ENCODE measurements at places on chromosomes 6 and 20.

DNA sequence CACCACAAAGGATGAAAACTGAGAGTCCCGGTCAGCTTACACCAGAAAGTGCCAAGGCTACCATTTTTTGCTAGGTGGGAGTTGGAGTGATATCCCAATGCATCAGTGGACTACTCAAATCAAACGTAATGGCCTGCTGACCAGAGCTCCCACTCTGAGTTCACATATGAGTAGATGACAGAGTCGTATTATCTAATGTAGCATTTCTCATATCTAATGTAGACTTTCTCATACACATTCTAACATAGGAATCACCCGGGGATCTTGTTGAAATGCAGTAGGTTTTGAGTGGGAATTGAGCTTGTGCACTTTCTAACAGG is 38.4 kb upstream of the FUCA2 start:
- no peak for DNase-seq

DNA sequence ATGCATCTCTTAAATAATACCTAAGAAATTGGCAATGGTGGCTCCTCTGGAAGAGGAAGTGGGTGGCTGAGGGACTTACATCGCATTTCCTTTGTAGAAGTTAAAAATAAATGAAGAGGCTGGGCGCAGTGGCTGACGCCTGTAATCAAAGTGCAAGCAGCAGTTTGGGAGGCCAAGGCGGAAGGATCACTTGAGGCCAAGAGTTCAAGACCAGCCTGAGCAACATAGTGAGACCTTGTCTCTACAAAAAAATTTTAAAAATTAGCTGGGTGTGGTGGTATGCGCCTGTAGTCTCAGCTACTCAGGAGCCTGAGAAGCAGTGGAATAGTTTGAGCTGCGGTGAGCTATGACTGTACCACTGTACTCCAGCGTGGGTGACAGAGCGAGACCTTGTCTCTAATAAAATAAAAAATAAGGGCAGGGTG is 12.2 kb upstream of the NCOA3 start:
- DNase-seq = no peak

GRCh38 chr6:31529329-31530150 is 778 bp downstream of the MCCD1 start:
- DNase-seq = no peak

DNA sequence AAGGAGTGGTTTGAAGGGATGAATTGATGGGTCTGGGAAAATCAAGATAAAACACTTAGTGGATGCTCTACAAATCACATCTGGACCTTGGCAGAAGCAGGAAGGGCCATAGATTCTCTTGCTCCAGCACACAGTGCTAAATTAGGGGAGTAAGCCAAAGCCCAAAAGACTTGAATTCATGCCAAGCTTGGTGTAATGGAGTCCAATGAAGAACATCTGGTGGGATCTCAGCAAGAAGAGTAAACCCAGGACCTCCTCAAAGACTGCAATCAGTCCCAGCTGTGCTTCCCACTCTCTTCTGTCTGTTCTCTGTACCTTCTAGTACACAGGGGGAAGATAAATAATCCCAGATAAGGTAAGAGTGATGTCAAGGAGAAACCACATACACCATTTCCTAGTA is 683.4 kb downstream of the RNF144B start:
- no peak for DNase-seq

DNA sequence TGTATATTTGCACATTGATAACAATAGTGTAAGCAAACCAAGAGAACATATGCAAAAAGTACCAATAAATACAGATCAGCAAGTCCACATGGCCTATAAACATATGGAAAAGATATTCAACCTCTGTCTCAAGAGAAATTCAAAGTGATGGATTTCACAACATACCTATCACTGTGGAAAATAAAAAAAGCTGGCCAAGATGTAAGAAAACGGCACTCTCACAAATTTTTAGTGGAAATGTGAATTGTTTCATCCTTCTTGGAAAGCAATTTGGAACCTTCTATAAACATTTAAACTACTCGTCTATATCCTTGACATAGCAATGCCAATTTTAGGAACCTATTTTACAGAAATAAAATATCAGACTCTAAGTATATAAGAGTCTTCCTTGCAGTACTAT is 559.8 kb downstream of the QKI start:
- no peak for DNase-seq

DNA sequence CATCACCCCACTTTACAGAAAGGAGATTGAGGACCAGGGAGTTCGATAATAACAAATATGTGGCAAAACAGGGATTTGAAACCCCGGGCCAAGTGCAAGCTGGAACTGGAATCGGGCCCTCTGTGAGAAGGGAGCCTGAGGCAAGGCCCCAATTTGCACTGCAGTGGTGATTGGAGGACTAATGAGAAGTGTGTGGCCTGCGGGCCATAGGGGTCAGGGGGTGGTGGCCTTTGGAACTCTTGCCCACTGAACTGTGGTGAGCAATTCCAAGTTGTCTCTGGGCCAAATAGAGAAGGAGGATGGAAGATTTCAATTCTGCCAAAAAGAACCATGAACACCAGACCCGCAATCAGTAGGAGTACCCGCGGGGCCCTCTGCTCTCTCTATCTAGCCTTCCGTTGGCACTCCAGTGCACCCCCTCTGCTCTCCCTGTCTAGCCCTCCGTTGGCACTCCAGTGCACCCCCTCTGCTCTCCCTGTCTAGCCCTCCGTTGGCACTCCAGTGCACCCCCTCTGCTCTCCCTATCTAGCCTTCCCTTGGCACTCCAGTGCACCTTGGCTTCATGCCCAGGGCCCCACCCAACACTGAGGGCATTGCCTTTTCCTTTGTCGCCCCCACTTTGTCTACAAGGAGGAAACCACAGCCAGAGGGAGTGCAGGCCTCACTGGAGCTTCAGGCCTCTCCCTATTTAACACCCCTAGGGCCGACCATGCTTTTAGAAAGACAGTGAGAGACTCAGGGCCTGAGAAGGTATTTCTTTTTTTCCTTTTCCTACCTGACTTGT is 6.0 kb upstream of the PTPRA start:
- no peak for DNase-seq
